ENCODE measurements at places on chromosomes 3 and 15. TPM values are rescaled to one million over a fixed set of nuclear protein-coding genes. Genes with fewer than 3 reads are reported as not detected.

DNA sequence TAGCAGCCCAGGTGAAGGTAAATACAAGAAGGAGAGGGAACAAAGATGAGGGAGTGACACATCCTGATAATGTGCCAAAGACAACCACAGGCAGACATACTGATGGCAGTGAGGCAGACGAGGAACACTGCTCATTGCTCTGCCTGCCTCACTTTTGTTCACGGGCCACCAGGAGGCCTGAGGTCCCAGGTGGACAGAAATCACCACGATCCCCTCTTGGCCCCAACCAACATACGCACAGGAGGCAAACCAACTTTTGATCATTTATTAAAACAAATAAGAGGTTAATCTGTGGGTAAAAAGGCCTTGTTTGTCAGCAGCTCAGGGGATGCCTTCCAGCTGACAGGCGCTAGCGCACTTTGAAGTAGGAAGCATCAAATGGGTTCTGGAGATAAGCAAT, 4.2 kb downstream of the ALG1L2 start:
- ATAC-seq: no peak

DNA sequence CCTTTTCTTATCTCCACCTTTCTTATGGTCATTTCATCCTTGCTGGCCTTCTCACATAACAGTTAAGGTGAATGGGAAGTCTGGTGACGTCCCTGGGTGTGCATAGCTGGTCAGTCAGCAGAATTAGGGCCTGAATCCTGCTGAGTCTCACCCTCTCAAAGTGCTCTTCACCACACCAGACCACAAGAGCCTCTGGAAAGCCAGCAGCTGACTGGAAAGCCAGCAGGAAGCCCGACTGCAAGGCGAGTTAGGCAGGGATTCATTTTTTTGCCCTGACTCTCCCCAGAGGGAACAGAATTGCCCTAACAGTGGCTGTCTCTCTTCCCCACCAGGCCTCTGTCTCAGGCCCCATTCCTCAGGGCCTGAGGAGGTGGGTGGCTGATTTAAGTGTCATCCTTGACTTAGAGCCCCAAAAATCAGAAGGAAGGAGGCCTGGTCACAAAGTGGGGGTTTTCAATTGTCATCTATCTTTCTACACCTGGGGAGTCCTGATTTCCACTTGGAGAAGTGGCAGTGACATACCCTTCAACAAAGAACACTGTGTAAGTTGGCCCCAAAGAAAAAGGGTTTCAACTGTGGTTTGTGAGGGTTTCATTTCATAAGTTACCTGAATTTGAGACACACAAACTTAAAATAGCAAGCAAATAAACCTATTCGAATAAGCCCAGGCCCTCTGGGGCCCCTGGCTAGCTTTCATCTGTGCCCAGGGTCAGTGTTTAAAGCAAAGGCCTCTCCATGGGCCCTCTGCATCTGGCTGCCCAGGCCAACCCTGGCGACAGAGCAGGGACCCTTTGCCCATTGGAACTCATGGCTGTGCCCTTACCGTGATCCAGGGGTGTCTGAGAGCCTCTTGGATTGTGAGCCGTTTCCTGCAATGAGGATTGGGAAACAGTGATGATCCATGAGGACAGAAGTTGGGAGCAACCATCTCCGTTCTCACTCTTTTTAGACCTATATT, 90.5 kb upstream of the HERC1 start:
- ATAC-seq: no peak

The ZIC1 gene
- 3.2 TPM for total RNA-seq

GRCh38 chr3:143103652-143104051, 15.9 kb upstream of the CHST2 start:
- no peak for ATAC-seq

The RHCG gene
- not detected for total RNA-seq
